ENCODE measurements at places on chromosomes 6 and 20.
A peak's percentile ranks its signal among the peaks of the same experiment; 100 is the strongest.

GRCh38 chr6:136466777-136467176 is 83.4 kb downstream of the MAP7 start:
- DNase-seq, result no peak

GRCh38 chr20:34693414-34693813 is 10.7 kb upstream of the TP53INP2 start:
- no peak for DNase-seq

- DNase-seq, result no peak
These were observed 111.2 kb downstream of the TAF4 start for GRCh38 chr20:61954276-61955021.

DNA sequence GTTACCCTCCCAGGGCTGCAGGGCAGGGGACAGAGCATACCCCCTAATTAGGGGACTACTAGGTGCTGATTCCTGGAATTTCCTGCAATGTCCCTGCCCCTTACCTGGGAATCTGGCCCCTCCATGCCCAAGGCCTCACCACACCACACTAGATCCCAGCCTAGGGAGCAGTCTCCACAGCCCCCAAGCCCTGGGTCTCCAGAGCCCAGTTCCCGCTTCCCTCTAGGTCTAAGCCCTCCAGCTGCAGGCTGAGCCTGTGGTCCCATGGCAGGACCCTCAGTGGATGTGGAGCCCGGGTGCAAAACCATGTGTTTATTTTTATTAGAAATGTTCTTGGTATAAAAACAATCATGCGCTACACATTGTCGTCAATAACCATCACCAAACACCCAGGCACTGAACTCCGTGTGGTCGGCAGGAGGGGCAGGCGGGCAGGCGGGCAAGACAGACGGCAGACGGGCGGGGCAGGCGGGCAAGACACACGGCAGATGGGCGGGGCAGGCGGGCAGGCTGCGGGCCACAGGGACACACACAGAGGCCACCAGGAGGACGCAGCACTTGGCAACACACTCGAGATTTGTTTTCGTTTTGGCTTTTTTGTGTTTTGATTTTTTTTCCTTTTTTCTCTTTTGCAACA is 124.2 kb downstream of the GRM4 start:
- no peak for DNase-seq

GRCh38 chr6:49736017-49736508 is 8.1 kb downstream of the CRISP3 start:
- no peak for DNase-seq

DNA sequence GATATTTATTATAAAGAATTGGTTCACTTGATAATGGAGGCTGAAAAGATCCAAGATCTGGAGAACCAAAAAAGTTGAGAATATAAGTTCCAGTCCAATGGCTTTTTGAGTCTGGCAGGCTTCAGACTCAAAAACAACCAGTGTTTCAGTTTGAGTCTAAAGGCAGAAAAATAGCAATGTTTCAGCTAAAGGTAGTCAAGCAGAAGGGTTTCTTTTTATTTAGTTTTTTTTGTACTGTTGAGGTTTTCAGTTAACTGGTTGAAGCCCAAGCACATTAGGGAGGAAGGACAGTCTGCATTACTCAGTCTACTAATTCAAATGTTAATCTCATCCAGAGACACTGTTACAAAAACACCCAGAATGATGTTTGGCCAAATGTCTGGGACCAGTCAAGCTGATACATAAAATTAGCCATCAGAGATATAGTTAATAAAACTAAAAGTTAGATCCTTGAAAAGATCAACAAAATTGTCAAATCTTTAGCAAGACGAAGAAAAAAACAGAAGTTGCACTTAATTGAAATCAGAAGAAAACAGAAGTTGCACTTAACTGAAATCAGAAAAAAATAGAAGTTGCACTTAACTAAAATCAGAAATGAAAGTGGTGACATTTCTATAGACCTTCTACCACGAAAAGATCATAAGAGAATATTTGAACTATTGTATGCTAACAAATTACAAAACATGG is 980.3 kb upstream of the FLRT3 start:
- DNase-seq, result no peak

DNA sequence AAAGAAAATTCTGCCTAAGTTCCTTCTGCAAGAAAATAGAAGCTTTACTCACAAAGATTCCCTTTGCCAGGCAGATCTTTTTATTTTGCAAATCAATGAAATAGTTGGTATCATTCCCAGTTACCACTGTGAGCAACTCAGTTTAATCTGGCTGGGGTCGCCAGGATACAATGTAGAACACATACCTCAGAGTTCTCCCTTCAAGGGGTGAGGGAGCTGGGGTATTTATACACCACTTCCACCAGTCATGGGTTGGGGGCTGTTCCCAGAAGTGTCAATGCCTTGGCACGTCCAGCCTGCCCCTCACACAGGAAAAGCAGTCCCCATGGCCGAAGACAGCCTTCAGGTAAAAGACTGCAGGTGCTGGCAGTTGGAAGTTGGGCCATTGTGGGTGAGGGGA is 86.2 kb downstream of the SLC24A3 start:
- no peak for DNase-seq

GRCh38 chr6:32792901-32793435 is 23.8 kb downstream of the HLA-DOB start:
- no peak for DNase-seq

DNA sequence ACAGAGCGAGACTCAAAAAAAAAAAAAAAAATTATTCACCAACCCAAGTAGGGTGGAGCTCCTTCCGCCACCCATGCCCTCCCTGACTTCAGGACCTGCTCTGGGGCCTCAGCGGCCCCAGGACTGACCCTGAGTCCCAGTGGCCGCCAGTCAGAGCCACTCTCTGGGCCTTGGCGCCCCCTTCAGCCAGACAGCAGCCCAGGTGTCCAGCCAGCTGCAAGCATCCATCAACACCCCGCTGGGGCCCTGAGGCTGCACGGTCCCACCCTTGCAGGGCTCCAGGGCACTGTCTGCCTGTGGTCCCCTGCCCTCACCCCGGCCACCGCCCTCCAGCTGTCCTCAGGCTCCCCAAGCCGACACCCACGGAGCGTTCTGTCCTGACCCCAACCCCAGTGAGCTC is 11.4 kb upstream of the KCNQ2 start:
- DNase-seq, result no peak

GRCh38 chr20:63553251-63553932 is 567 bp upstream of the FNDC11 start:
- DNase-seq, result peak; percentile 90

DNA sequence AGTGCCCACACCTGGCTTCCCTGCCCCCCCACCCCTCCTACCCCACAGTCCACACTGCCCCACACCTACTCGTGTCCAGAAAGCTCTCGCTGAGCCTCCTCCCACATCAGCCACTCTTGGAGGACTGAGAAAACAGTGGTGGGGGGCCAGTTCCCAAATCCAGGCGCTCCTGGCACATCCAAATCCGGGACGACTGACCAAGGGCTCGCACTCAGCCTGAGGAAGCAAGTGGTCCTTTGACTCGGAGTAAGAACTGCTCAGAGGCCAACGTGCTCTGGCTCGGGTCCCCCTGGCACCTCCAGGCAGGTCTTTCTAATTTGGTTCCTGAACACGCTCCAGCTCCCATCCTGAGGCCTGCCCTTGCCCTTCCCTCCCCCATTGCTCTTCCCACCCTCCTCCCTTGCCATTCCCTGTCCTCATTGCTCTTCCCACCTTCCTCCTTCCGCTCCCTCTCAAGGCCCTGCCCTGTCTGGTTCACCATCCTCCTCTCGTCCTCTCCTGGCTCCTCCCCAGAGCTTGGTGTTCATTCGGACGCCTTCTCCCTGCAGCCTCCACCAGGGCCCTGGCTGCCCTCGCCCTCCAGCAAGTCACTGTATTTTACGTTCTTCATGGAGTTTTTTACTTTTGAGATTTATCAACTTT is 83.6 kb downstream of the THBS2 start:
- DNase-seq, result no peak

DNA sequence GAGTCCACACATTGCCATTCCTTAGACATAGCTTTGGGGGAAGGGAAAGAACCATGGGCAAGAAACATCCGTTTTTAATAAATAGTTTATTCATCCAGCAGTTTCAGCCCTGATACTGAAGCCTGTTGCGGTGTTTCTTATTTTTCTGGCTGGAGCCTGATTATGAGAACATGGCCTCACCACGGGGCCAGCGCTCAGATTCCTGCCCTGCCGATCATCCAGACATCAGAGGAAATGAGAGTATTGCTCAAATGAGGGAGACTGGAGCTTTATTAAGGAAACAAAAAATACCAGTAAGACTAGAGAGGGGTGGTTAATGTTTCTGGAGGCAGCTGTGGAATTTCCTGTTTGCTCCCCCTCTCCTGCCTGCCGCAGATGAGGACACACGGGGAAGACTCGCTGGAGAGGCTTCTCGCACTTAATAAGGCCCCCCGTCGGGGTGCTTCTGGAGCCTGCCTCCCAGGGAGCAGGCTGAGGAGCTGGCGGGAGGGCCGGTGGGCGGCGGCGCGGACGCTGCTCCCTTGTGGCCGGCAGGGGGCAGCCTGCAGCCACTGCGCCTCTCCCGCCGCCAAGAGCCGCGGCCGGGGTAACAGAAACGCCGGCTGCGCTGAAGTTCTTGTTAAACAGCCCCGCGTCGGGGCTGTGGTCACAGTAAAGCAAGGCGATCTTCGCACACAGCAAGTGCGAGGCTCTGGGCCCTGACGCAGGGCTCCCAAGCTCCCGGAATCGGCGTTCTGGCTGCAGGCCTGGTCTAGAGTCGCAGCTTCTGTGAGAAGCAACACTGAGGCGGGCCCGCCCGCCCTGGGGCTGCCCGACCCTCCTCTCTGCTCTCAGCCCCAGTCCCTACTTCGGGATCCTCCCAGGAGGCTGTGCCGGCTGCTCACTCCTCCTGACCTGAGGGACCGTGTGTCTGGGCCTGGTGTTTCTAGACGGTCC is 17.5 kb downstream of the LEMD2 start:
- DNase-seq, result peak; percentile 66

DNA sequence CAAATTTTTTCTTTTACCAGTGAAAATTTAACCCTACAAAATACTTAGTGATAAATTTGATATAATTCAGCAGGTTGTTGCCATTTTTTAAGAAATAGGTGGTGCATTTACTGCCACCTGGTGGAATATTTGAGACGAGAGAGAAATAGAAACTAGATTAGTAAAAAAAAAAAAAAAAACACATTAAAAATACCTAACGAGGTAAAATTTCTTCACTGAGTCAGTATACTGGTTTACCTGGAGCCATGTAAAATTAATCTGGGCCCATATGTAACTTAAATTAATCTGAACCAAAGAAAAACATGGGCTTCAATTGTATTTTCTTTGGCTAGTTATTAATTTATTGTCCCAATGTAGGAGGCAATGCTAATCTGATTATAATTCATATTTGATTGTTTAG is 520.8 kb downstream of the EPM2A start:
- no peak for DNase-seq

DNA sequence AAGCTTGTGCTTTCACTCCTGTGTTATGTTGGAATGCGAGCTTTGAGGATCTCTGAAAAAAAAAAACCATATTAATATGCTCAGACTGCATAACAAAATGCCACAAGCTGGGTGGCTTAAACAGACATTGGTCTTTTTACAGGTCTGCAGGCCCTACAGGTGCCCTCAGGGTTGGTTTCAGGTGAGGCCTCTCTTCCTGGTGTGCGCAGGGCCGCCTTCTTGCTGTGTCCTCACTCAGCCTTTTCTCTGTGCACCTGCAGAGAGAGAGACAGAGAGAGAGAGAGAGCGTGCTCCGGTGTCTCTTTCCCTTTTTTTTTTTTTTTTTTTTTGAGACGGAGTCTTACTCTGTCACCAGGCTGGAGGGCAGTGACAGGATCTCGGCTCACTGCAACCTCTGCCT is 114.1 kb upstream of the SNX9 start:
- DNase-seq, result no peak

- DNase-seq, result no peak
These were observed 116.5 kb downstream of the COL12A1 start for GRCh38 chr6:75089151-75089897.
